GM10248 (cell line): ENCODE measurements at places on chromosomes 5 and 9.

GRCh38 chr5:28473531-28474107, 1435.2 kb upstream of the CDH9 start:
- DNase-seq, result no peak

- DNase-seq, result no peak
These were observed 94.2 kb upstream of the S1PR3 start for GRCh38 chr9:88897081-88897480.

DNA sequence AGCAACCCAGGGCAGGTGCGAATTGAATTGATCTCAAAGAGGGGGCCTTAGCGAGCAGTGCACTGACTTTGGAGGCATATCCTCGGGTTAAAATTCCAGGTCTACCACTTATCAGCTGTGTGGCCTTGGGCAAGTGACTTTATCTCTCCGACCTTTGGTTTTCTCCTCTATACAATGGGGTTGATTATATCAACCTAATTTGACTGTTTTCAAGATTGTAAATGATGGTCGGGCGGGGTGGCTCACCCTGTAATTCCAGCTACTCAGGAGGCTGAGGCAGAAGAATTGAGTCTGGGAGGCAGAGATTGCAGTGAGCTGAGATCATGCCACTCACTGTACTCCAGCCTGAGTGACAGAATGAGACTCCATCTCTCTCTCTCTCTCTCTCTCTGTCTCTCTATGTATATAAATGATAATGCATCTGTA, 18.7 kb downstream of the SPRY4 start:
- no peak for DNase-seq

GRCh38 chr5:71939452-71940230, 167.6 kb upstream of the MAP1B start:
- DNase-seq, result no peak
